Right cardiac atrium (tissue), 5 donors: ENCODE measurements at places on chromosomes 16 and 17. TPM values are rescaled to one million over a fixed set of nuclear protein-coding genes. Genes with fewer than 3 reads are reported as not detected.

Gene SLC38A8
- total RNA-seq = 0.29 TPM

Gene C1QTNF8
- not detected for total RNA-seq

Gene CORO7
- 18.1 TPM for total RNA-seq

Gene AATK
- 12.4 TPM for total RNA-seq

Gene WNT9B
- total RNA-seq = 3.5 TPM

Gene MFSD6L
- not detected for total RNA-seq

Gene OTOP3
- total RNA-seq = not detected

Gene TBC1D3H
- not detected for total RNA-seq

Gene FBF1
- total RNA-seq = 5.3 TPM

Gene GFAP
- 8.3 TPM for total RNA-seq

Gene SOX15
- 6.2 TPM for total RNA-seq

Gene NACA2
- not detected for total RNA-seq

Gene PEMT
- 19.0 TPM for total RNA-seq

Gene CCDC182
- not detected for total RNA-seq
